ENCODE measurements at places on chromosomes 6 and 20.

GRCh38 chr6:164286011-164286410 lies 871.5 kb downstream of the QKI start:
- no peak for DNase-seq

GRCh38 chr20:33433465-33434234 lies 9.9 kb downstream of the SNTA1 start:
- DNase-seq = no peak

- no peak for DNase-seq
Observed at GRCh38 chr6:154012852-154013251, 26.2 kb upstream of the OPRM1 start.

- no peak for DNase-seq
Observed at GRCh38 chr6:88492824-88493223, 326.7 kb upstream of the CNR1 start.

DNA sequence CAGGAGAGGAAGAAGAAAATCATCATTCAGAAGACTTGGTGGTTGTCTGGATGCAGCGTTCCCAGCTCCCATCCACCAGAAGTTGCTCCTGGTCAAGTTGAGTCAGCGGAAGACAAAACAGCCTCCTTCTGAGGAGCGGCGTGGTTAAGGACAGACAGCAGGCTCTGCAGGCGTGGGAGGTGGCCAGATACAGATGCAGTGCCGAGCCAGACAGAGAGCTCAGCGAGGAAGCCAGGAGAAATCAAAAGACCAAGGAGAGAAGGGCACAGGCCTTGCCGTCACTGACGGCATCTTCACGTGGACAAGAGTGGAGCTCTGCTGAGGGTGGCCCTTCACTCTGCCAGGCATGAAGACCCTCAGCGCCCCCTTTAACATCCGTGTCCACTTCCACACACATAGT lies 158.5 kb downstream of the THBS2 start:
- DNase-seq = no peak

DNA sequence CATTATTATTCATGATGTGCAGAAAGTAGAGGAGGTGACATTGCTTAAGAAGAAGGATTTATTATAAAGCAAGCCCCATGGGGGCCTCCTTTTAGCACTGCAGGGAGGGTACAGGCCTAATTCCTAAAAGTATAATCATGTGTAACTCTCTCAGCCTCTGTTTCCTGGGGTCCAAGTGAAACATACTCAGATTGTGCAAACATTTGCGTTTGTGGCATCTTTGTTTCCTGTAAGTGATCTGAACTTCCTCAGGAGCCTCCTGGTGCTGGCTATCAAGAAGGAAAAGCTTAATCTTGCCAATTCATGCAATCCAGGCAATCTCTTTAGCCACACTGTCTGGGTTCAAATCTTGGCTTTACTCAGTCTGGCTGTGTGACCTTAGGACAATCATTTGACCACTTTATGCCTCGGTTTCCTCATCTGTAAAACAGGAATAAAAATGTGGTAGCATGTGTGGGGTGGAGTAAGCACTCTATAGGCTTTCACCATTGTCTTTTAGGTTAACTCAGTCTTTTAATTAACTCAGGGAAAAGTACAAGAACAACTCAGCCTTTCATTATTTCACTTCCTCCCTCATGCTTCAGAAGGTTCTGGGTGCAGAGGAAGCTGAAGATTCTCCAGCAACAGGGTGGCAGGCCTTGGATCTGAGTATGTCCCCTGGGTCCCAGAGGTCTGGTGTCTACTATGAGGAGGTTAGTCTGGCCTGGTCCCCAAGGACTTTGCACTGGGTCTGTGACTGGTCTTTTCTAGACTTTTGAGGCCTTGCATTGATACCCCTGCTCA lies 831 bp upstream of the SIRPB2 start:
- DNase-seq = no peak

DNA sequence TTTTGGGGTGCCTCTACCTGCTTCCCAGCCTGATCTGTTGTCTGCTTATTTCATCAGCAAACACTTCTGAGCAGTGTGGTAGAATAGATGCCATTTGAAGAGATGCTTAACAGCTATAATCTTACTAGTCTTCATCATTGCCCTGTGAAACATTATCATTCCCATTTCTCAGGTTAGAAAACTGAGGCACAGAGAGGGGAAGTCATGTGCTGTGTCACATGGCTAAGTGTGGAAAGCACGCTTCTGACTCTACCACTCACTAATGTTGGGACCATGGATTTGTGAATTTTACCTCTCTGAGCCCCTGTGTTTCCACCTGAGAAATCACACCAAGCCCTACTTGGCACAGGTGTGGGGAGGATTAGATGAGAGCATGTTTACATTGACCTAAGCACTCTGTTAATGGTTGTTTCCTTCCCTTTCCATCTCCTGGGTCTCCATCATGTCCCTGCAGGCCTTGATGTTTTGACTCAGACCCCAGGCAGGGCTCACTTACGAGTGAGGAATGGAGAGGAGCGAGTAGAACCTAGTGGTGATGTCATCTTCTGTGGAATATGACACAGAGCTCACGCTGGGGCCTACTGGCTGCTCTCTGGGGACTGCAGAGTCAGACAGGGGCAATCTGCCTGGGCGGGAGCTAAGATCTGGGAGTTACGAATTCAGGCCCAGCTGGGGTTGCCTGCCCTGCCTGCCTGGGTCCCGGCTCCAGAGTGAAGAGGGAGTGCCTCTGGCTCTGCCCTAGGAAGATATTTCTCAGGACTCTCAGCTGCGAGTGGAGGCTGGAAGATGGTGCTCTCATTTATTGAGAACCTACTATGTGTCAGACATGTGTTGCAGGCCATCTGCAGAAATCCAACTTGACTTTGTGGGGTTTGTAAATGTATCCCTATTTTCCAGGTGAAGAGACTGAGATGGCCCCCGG lies 64.3 kb downstream of the CDH22 start:
- no peak for DNase-seq

DNA sequence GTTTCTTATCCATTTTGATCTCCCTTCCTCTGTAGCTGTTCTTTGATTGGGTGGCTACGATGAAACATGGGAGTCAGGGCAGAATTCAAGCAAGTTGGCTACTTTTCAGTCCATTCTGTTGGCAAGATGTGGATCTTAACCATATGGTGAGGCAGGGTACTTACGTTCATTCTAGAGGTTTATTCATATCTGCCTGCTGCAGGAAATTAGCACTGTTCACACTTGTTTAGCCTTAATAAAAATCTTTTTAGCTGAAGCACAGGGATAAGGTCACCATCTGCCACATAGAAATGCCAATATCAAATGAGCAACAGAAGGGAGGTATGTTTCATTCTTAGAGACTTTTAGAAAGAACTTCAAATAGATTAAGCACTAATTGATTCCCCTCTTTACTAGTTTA lies 83.9 kb downstream of the GRIK2 start:
- DNase-seq = no peak

GRCh38 chr6:53487080-53487479 lies 57.8 kb downstream of the GCLC start:
- no peak for DNase-seq

- DNase-seq = no peak
Observed at GRCh38 chr6:122790423-122791309, 1.6 kb downstream of the SMPDL3A start.

DNA sequence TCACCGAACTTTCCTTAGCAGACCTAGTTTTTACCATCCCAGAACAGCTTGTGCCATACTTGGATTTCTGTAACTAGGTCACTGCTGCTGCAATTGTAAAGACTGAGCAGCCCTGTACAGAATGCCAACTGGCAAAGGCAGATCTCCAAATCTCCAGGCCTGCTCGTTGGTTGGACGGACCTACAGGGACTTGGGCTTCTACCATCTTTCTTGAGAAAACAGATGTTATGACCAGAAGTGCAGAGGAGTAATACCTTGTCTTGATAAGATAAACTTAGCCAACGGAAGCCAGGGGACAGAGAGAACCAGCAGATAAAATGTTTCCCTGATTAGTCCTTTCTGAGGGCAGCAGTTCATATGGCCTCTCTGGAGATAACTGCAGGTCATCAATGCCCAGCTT lies 304.1 kb downstream of the RFPL4B start:
- no peak for DNase-seq

- DNase-seq = no peak
Observed at GRCh38 chr6:43770372-43771209, 580 bp downstream of the VEGFA start.

DNA sequence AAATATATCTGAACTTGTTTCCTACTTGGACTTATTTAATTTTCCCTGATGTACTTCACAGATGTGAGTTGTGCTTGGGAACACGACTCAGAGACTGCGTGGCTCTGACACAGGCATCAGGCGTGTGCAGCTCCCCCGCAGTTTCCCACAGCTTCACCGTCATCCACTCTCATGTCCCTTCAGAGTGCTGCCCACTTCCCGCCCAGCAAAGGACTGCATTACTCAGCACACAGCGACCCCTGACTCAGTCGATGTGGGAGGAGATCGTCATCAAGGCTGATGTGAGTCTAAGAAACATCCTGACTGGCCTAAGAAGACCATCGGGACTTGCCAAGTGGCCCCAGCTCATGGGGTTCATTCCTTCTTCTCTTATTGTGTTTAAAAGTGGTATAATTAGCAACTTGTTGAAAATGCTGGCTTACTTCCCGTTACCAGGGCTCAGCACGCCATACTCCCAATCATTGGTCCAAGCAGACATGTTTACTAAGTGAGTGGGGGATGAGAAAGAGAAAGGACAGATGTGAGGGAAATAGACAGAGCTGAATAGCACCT lies 539.4 kb upstream of the JARID2 start:
- DNase-seq = no peak

- no peak for DNase-seq
Observed at GRCh38 chr6:37072526-37072925, 67.1 kb downstream of the FGD2 start.

DNA sequence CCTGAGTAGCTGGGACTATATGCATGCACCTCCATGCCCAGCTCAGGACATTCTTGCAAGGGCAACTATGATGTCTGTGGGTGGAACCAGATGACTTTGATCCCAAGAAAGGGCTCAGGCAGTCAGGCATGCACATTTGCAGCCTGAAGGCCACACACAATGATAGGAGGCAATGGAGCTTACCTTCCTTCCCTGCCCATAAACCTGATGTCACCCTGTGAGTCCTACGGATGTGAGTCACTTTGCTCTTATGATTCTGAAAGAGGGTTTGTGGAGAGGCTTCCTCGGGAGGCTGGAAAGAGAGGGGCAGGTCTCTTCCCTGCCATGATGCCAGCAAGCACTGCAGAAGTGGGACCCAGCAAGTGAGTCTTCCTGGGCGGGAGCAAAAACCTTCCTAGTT lies 202.4 kb downstream of the LY86 start:
- no peak for DNase-seq

DNA sequence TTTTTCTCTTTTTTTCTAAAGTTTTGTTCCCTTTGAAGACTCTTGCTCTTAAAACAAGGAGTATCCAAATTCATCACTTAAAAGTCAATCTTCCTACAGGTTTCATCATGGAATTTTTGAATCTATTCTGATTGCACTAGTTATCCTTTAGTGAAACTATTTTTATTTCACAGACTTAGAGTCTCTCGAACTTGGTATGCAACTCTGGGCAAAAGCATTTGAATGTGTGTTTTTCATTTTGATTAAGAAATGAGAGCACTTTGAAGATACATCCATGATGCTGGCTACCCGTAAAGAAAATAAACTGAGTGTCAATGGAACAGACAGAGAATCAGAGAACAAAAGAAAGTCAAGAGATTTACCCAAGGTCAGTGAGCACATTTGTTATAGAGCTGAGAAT lies 586.5 kb downstream of the EPM2A start:
- no peak for DNase-seq

DNA sequence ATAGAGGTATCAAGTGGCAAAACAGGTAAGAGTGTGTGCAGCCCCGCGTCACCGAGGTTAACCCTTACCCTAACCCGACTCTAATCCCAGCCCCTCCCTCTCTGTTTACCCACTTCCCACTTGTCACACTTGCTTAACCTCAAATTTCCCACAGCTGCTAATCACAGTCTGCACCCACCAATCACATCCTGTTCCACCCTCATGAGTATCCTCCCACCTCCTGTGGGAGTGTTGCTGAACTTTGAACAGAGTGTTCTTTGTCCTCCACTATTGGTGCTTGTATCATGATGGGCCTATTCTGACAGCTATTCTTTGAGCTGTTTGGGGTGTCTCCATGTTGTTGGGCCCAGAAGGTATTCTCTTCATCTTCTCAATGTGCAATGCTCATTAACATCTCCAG lies 487.8 kb downstream of the PTPRT start:
- DNase-seq = no peak

- DNase-seq = no peak
Observed at GRCh38 chr6:107491138-107491609, 1.3 kb downstream of the SOBP start.

DNA sequence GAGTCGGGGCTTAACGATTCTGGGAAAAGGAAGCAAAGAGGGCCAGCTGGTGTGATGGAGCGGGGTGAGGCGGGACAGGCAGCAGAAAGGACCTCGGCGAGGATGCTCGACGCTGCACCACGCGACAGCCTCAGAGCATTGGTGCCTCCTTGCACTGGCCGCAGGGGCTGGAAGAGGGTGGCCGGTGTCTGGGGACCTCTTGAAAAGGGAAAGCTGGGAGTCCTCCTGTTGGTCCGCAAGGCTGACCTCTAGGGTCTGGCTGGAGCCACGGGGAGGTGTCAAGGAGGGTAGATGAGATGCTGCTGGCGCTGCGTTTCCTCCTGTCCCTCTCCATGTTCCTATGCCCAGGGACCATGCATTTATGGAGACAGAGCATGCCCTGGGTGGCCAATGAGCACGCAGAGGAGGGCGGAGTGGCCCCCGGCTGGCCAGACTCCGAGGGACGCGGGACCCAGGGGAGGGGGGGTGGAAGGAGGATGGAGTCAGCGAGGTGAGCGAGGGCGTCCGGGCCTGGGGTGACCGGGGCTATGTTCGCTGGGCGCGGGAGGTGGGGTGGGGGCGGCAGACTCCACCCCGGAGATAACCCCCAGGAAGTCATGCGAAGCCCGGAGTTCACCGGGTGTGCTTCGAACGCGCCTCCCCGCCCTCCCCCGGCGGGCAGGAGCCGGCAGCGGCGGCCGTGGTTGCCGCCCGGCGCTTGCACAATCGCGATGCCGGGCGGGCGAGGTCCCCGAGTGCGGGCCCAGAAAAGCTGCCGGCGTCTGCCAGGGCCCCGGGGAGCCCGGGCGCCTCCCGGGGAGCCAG lies at the start of gene CYP24A1:
Gene CYP24A1, minus strand, starts transcription at position 334 of the 804 bp plus-strand sequence. CDS start 407 bp downstream, outside the sequence.
- DNase-seq = no peak

GRCh38 chr6:53530346-53530745 lies 14.6 kb downstream of the GCLC start:
- no peak for DNase-seq

GRCh38 chr20:11140359-11140758 lies 466.6 kb upstream of the JAG1 start:
- no peak for DNase-seq

DNA sequence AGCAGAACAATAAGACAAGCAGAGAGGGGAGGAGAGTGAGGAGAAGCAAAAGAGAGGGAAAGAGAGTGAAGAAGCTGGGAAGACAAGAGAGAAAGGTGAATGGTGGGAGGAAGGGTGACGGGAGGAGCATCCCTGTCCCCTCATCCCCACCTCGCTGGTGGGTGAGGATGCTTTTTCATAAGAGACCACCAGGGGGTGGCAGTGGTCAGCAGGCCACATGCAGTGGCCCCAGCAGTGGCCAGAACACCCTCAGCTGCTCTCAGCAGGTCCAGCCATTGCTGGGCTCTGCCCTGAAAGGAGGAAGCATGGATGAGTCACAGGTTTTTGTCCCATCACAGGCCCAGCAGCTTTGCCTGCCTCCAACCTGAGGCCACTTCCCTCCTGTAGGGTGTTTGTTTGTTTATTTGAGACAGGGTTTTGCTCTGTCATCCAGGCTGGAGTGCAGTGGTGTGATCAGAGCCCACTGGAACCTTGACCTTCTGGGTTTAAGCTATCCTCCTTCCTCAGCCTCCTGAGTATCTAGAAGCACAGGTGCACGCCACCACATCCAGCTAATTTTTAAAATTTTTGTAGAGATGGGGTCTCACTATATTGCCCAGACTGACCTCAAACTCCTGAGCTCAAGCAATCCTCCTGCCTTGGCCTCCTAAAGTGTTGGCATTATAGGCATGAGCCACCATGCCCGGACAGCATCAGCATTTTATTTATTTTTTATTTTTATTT lies 24.0 kb downstream of the FGD2 start:
- no peak for DNase-seq

All from cortex of kidney (tissue), 1 donor.